ENCODE measurements at places on chromosomes 12 and 14.

- no peak for DNase-seq
Measured at GRCh38 chr14:51367600-51367931, 127.5 kb downstream of the TMX1 start.

- DNase-seq = no peak
Measured at GRCh38 chr14:74785056-74785613, 22.0 kb downstream of the YLPM1 start.

DNA sequence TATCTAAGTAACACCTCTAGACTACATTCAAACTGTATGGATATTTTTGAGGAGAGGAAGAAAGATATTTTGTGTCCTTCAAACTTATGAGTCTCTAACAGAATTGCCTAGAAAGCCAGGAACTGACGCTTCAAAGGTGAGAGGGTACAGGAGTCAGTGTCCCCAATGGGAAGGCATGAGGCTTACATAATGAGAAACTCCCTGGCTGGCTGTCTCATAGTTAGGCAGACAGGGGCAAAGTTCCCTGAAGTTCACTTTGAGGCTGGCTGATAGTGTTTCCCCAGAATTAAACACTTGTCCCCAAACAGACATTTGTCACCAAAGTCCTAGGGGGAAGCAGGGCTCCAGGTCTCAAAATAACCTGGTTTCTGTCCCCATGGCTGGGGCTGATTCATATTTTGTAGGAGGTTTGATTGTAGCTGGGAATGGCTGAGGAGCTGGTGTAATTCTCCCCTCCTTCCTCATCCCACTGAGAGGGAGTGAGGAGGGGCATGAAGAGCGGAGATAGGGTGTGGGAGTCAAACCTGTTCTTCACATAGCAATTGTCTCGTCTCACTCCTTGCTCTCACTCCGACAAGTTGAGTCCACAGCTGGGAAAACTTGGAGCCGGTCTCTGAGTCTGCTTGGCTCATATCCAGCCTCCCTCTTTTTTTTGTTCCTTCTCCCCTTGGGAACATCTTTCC, 56.4 kb upstream of the CISTR start:
- no peak for DNase-seq

DNA sequence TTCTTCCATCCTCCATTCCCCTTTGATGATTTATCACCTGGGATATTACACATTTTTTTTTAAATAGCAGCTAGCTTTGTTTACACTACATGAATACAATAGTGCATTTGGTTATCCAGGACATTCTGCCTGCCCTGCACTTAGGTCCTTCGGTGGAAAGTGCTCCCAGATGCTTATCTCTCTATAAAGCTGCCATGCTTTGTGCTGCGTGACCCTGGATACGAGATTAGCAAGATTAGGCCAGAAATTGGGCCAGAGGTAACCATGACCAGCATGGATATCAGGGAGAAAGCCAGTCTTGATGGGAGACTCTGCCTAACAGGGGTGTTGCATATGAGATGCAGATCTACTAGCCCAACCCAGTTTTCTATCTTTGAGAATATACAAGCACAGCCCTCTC, 12.1 kb upstream of the KRT83 start:
- no peak for DNase-seq

DNA sequence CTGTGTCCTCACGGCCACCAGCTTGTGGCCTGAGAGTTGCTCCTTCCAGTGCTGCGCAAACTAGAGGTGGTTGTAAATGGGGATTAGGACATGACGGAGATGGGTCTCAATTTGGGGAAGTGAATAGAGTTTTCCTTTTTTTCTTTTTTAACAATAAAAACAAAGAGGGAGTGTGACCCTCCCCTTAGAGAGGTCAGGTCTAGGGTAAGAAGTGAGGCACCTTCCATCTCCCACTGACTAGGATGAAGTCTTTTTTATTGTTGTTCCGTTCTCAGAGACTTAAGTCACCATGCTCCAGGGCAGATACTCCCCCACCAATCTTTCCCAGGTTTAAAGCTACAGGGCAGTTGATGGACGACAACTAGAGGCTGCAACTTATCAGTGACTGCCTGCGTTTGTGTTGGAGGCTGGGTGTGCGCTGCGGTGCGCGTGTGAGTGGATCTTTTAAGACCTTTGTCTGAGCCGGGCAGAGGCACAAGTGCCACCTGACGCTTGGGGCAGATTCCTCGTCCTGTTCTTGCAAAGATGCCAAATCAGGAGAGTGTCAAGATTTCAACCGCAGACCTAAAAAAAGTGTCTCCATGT, 2.1 kb upstream of the GSC start:
- no peak for DNase-seq

DNA sequence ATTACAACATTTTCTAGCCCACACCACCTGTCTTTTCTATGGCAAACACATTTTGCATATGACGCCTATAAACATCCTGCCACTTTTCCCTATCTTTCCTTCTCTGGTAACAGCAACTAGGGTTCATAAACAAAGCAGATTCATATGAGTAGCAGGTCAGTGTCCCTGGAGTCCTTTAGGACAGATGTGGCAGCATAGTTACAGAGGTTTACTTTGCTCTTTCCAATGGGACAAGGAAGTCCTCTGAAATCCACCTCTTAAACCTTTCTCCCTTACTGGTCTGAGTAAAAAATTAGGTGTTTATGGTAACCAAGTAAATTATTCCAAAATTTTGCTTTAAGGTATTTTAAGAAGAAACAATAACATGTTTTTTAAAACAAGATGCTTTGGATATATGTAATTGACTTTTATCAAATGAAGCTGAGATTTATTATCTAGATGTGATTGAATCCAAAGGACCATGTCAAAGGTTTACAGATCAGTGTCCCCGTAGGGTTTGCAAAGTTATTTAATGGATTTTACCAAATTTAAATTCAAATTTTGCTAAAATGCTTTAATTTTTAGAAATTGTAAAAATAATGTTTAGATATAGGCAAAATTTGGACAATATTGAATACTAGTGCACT, 79.2 kb upstream of the PAWR start:
- no peak for DNase-seq

DNA sequence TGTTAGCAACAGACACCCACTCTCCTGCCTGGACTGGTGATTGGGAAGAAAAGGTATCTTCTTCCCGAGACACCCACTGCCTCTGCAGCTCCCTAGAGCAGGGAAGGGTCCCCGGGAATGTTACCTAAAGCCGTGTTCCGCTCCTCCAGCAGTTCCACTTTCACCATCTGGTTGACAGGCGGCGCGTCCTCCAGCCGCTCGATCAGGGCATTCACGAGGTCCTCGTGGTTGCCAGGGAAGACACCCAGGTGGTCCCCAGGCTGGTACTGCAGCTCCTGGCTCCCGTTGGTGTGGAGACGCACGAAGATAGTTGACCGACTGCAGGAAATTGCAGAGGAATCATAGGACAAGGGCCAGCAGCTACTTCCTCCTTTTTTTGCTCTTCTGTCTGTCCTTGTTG, 44.2 kb upstream of the FBXO21 start:
- DNase-seq = no peak

DNA sequence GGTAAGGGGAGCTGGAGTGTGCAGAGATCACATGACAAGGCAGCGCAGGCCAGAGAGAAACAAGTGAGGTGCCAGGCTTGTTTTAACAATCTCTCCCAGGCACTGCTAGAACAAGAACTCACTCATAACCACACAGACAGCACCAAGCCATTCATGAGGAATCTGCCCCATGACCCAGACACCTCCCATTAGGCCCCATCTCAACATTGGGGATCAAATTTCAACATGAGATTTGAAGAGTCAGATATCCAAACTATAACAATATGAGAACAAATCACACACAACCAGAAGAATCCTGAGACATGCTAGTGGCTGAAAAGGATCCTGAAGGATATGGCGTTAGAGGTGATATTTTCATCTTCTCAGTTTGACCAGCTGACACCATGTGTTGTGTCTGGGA, 21.9 kb downstream of the OR6J1 start:
- DNase-seq = no peak

GRCh38 chr14:69615121-69615495, 3.7 kb downstream of the SUSD6 start:
- DNase-seq = no peak

DNA sequence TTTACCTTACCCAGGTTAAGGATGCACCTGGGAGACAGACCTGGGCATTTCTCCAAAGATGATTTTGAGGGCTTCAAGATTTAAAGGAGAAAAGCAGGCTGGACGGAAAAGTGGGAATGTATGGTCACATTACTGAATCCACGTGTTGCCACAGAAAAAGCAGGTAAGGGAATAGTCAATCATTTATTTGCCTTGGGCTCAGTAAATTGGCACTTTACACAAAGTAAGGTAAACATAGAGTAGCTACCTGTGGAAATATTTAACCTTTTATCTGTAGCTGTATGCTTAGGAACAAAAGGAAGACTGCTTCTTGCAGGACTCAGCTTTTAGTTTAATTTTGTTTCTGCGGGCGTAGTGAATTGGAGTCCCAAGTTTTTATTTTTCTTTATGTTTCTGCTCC, 153.3 kb downstream of the SLCO1B3 start:
- no peak for DNase-seq

GRCh38 chr12:77133566-77133965, 68.2 kb upstream of the E2F7 start:
- DNase-seq = peak; percentile 53

- peak; percentile 60 for DNase-seq
Measured at GRCh38 chr12:102769323-102769916, 147.6 kb downstream of the PAH start.

DNA sequence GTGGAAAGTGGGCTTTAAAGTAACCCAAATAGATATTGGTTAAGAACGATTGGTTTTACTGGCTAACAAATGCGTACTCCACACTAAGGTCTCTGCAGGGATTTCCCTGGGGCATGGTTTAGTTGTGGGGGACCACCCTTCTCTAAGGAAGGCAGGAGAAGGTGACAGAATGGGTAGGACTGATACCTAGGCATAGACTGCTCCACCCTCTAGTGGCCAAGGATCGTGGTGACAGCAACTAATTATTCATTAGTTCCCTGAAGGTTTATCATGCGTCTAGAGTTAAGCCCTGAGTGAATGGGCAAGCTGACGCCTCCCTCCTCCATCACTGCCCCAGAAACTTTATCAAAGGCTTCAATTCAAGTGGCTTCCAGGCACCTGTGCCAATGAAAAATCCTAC, 9.1 kb downstream of the FAM181A start:
- DNase-seq = peak; percentile 55

- DNase-seq = no peak
Measured at GRCh38 chr14:28772613-28773012, 6.0 kb downstream of the FOXG1 start.

- DNase-seq = no peak
Measured at GRCh38 chr12:897386-897785, 52.1 kb downstream of the RAD52 start.

DNA sequence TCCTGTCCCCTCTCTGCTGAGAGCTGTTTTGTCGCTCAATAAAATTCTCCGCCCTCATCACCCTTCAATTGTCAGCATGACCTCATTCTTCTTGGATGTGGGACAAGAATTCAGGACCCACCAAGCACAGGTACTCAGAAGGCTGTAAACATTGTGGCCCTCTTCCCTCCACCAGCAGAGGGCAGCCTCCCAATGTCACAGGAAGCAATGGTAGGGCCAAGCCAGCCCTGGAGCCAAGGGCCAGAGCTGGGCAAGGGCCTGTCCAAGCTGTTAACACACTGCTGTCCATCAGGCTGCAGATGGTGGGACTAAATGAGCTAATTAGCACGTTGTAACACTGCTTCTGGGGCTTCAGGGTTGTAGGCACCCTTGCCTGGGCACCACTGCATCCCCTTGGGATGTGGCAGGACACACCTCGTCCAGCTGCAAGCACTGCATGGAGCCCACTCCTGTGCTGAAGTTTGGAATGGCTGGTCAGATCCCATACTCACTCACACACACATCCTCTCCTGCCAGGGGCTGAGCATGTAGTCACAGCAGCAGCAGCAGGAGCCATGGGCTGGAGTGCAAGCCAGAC, 62.7 kb upstream of the HECTD1 start:
- DNase-seq = peak; percentile 47

DNA sequence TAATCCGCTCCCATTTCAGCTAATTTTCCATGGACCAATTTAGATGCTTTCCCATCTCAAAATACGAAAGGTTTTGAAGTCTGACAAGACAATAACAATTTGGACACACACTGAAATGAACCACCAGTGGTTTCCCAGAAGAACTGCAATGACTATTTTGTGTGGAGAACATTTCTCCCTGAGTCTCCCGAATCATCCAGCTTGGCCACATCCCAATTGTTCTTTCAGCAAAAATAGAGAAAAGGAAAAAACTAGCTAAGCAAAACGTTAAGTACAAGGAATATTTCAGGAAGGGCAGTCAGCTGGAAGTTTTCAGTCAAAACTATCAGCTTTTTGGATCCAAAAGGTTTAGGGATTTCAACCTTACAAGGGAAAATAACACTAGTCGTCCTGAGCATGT, 390.6 kb downstream of the KCNH5 start:
- no peak for DNase-seq

DNA sequence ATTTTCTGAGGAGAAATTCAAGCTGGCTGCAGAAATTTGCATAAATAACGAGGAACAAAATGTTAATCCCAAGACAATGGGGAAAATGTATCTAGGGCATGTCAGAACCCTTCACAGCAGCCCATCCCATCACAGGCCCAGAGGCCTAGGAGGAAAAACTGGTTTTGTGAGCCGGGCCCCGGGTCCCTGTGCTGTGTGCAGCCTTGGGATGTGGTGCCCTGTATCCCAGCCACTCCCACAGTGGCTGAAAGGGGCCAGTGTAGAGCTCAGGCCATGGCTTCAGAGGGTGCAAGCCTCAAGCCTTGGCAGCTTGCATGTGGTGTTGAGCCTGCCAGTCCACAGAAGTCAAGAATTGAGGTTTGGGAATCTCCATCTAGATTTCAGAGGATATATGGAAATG, 57.7 kb downstream of the NPAS3 start:
- DNase-seq = no peak

DNA sequence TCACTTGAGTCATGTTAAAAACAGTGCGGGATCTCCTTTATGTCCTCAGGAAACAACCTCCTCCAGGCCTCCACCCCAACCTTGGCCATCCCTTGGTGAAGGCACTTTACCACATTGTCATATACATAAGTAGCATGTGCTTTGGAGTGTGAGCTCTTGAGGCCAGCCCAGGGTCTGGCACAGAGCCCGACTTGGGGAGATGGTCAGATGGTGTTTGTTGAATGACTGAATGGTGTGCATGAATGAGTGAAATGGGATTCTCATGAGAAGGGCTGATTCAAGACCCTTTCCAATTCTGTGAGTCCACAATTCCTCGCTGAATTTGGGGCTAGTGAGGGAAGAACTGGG, 52.9 kb upstream of the DLK1 start:
- DNase-seq = no peak

- DNase-seq = peak; percentile 21
Measured at GRCh38 chr14:76500011-76500410, 124.1 kb downstream of the ESRRB start.

Data from kidney tubule cell (primary cell).